ENCODE measurements at places on chromosomes 1 and 21.

DNA sequence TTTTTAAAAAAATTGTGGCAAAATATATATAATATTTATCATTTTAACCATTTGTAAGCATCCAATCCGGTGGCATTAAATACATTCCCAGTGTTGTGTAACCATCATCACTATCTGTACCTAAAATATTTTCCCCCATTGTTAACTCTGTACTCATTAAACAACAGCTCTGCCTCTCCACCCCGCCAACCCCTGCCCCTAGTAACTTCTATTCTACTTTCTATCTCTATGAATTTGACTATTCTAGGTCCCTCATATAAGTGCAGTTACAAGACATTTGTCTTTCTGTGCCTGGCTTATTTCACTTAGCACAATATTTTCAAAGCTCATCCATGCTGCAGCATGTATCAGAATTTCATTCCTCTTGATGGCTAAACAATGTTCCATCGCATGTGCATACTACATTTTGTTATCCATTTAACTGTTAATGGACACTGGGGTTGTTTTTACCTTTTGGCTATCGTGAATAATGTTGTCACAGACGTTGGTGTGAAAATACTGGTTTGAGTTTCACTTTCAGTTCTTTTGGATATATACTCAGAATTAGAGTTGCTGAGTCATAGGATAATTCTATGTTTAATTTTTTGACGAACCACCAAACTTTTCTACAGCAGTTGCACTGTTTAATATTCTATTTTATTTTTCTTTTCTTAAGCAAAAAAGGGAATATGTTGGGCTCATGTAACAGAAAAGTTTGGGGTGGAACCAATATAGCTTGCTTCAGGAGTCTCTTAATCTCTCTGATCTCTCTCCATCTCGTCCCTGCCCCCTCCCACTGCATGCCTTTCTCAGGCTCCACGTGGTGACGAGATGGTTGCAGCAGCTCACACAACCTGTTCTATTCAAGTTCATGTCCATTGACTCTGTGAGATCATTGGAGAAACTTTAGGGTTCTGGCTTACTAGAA, 25.2 kb upstream of the RCAN1 start:
- no peak for DNase-seq

DNA sequence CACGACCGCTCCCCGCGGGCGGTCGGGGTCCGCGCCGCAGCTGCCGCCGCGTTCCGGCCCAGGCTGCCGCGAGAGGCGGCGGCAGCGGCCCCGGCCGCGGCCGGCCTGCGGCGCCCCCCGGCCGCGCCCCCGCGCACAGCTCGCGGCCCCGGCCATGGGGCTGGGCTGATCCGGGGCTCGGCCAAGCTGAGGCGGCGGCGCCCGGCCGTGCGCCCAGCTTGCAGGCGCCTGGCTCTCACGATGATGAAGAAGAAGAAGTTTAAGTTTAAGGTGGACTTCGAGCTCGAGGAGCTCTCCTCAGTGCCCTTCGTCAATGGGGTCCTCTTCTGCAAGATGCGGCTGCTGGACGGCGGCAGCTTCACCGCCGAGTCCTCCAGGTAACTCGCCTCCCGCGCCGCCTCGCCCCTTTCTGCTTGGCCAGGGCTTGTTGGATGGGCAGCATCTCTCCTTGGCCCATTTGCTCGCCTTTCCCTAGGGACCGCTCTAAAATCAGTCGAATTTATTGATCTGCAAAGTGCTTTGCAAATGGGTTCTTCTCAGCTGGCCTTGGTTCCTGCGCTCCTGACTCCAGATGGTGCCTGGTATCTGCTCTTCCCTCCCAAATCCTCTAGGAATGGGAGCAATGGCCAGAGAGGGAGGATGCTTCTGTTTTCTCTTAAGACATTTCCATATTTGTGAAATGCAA, 431 bp downstream of the EEIG2 start:
- DNase-seq: peak; percentile 11

DNA sequence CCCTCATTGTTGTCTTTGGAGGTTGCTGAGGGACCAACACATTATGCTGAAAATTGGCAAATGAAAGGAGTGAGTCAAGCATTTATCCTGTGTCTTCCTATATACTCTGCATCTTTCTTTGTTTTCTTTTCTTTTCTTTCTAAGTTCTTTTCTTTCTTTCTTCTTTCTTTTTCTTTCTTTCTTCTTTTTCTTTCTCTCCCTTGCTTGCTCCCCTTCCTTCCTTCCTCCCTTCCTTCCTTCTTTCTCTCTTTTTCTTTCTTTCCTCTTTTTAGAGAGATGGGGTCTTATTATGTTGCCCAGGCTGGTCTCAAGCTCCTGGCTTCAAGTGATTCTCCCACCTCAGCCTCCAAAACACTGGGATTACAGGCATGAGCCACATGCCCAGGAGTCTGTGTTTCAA, 28.3 kb upstream of the COX20 start:
- DNase-seq: no peak

DNA sequence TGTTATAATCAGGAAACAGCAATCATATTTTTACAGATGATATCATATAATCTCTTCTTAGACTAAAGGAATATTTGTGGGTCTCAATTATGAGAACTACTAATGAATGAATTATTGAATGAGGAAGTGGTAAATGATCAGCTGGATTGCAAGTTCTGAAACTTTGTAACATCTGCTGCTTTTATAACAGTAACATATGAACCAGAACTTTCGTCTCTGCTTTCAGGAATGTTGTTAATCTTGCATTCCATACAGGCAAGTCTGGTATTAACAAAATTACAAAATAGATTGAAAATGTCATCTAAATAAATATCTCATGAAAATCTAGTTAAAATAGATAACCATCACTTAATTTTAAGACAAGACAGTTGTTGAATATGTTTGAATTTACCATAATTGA, 110.5 kb upstream of the COL11A1 start:
- no peak for DNase-seq

DNA sequence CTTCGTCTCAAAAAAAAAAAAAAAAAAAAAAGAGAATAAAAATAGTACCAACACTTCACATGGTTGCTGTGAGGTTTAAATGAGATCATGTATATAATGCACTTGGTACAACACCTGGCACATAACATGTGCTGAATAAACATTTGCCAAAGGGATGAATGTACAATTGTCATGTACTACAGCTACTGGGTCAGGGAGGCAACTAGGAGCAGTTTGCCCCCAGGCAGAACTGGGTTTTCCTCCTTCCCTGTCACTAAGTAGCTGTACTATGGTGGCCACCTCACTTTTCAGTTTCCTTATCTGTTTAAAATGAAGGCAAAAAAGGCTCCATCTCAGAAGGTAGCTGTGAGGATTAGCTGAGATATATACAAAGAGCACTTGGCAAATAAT, 11.5 kb downstream of the AK2 start:
- no peak for DNase-seq

DNA sequence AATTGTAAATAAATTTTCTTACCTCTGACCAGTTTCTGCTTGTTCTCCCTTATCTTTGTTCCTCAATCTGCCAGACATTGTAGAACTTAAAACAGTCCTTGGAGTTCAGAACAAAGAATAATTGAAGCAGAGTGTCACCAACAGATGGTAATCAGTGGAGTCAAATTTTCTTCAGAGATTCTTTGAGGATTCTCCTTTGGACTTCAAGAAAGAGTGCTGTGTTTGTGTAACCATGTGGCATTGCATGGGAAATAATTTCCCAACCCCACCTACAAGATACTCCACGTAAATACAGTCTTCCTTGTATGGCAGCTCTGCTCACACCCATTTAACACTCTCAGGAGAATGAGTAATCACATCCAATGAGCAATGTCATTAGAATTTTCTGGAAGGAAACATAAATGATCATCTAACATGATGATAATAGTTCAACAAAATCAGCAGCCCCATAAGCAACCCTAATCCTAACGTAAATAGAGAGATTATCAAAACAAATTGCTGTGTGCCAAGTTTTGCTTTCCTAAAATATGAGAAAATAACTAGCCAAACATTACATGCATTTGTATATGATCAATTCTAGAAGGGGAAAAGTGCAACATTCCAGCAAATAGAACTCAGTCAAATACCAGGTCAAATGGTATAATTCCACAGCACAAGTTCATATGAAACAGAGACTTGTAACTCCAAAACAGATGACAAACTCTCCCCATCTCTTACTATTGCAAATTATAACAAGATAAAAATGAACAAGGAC, 6.9 kb upstream of the DENND1B start:
- DNase-seq: no peak

DNA sequence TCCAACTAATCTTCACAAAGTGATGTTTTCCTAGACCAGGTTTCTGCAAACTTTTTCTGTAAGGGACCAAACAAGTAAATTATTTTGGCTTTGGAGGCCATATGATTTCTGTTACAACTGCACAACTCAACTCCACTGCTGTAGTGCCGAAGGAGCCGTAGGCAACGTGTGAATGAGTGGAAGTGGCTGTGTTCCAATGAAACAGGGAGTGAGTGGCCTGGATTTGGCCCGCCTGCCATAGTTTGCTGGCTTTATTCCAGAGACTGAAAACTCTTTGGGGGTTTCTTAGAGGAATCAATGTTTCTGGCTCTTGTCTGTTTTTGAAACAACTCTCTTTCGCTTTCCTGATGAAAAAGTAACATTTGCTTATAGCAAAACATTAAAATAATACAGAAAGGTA, 12.6 kb upstream of the ACTL8 start:
- no peak for DNase-seq

DNA sequence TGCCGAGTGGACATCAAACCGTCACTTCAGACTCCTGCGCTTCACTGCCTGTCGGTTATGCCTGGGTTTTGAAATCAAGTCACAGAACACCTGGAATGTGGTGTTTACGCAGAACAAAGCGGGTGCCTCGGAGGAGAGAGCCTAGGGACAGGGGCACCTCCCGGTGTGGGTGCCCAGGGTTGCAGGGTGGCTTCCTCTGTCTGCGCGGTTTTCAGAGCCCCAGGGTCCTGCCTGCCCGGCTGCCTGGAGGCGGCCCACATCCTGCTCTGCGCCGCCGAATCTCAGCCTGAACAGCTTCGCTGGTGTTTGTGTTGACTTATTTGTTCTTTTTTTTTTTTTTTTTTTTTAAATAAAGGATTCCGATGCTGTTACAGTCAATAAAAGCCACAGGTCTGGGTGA, 113.5 kb upstream of the COL6A1 start:
- DNase-seq: no peak

DNA sequence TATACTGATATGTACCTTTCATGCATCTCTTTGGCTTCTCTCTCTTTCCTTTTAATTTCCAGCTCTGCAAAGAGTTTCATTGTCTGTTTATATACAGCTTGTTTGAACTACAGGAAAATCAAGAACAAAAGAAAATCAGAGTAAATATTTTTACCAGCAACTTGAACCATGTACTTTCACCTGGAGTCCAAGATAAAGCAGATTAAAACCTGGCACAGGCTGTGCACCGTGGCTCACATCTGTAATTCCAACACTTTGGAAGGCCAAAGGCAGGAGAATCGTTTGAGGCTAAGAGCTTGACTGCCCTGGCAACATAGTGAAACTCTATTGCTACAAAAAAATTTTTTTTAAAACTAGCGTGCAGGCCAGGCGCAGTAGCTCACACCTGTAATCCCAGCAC, 27.6 kb downstream of the DNAJC8 start:
- no peak for DNase-seq

- no peak for DNase-seq
Measured at GRCh38 chr1:228804640-228805413, 69.5 kb downstream of the RHOU start.

DNA sequence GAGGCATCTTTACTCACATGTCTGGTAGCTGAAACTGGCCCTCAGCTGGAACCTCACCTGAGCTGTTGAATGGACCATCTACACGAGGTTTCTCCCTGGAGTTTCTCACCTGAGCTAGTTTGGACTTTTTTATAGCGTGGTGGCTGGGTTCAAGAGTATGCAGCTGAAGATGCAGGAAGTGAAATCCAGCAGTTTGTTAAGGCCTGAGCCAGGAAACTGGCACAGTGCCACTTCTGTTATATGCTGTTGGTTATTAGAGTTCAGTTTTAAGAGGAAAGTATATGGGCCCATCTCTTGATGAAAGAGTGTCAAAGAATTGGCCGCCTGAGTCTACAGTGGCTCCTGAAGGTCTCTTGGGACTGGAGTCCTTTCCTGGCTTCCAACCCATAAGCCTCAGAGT, 35.6 kb downstream of the STUM start:
- DNase-seq: no peak

- DNase-seq: no peak
Measured at GRCh38 chr1:153228491-153228890, 11.1 kb downstream of the PRR9 start.

DNA sequence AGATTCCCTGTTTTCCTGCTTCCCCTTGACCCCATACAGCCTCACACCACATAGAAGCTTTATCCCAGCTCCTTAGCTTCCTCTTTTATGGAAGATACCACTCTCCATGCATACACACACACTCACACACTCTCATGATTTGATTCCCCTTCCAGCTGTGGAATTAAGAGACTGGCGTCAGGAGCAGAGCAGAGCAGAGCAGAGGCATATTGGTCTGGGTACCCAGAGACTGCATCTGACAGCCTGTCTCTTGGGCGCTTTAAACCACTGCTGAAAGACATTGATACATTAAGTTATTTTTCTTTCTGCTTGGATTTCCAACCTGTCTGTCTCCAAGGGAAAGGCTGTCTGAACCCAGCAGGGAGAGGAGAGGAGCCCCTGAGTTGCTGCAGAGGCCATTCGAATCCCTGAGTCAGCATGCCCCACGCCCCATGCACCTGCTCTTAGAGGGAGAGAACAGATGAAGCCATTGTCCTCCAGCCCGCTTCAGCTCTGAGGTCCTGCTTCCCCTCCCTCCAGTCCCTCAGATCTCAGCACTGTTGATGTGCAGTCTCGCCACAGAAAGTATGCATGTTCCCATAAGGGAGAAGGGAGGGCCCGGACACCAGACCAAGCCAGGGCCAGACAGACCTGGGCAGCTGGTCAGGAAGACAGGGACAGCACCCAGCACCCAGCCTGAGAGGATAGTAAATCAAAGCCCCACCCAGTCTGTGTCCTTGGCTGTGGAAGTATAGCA, 66.7 kb upstream of the GJB5 start:
- DNase-seq: no peak

GRCh38 chr1:151819976-151820623, 11.5 kb downstream of the RORC start:
- no peak for DNase-seq

DNA sequence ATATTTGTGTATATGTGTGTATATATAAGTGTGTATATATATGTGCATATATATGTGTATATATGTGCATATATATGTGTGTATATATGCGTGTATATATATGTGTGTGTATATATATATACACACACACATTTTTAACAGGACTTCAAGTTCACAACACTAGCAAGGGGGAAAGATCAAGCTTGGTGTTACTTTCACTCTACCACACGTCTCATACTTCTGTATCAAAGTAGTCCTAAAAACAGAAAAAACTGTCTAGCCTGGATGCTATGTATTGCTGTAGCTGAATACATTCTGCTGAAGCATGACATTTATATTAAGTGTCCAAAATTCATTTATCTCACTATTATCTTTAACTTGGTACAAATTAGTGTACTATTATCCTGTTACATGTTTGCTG, 17.9 kb upstream of the ATP6V1G3 start:
- no peak for DNase-seq

DNA sequence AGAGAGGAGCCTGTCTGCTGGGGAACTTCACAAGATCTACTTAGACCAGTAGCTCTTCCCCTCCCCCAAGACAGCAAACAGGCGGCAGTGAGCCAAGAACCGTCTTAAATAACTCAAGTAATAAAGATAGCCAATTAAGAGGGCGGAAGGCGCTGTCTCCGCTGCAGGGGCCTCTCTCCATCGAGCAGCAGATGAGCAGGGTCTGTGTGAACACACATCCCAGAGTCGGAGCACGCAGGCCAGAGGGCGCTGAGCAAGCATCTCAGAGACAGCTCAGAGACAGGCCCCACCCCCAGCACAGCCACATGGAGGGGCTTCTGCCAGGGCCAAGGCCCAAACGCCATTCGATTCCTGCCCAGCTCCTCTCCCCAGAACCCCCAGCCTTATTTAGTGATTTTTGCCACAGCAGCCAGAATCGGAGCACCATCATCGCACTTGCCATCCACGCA, 11.1 kb downstream of the IFFO2 start:
- no peak for DNase-seq

Measured in T-helper 2 cell (primary cell).